ENCODE measurements at places on chromosomes 2 and 18. TPM values are rescaled to one million over a fixed set of nuclear protein-coding genes. Genes with fewer than 3 reads are reported as not detected.

Gene NAT8
- total RNA-seq, result not detected

Gene WDFY1
- total RNA-seq, result 126 TPM

Gene TMEM247
- total RNA-seq, result not detected

Gene FOSL2
- total RNA-seq, result 57.5 TPM

Gene KIF1A
- total RNA-seq, result not detected

Gene STARD7
- total RNA-seq, result 170 TPM

Gene PTPRM
- 80.9 TPM for total RNA-seq
